Cerebellar nuclear complex (tissue), 1 donor: ENCODE measurements at places on chromosomes 16 and 17.

- no peak for DNase-seq
These were observed 64.0 kb downstream of the MYO18A start for GRCh38 chr17:29115961-29116803.

- no peak for DNase-seq
These were observed 55.3 kb downstream of the SKAP1 start for GRCh38 chr17:48374650-48375230.

GRCh38 chr16:15996432-15997109 lies 47.2 kb downstream of the ABCC1 start:
- DNase-seq: no peak

GRCh38 chr17:78291944-78292910 lies 60.8 kb downstream of the TMEM235 start:
- no peak for DNase-seq
